ENCODE measurements at places on chromosomes 5 and 9. TPM values are rescaled to one million over a fixed set of nuclear protein-coding genes. Genes with fewer than 3 reads are reported as not detected.

The ADGRV1 gene
- total RNA-seq: not detected

The IL7R gene
- total RNA-seq: 4.2 TPM

The MYOZ3 gene
- total RNA-seq: 0.54 TPM

The SMIM33 gene
- not detected for total RNA-seq

The IL4 gene
- not detected for total RNA-seq

The EPB41L4B gene
- total RNA-seq: 1.8 TPM

The SEMA4D gene
- total RNA-seq: not detected

The SVEP1 gene
- 110 TPM for total RNA-seq

The FGD3 gene
- not detected for total RNA-seq

The ERGIC1 gene
- total RNA-seq: 148 TPM

The DNAI1 gene
- not detected for total RNA-seq

The SLC6A7 gene
- not detected for total RNA-seq

The INSL4 gene
- total RNA-seq: not detected

The PLAC8L1 gene
- total RNA-seq: not detected

The CKMT2 gene
- total RNA-seq: not detected

The CSF1R gene
- not detected for total RNA-seq

The CFAP157 gene
- total RNA-seq: not detected

The NIPSNAP3A gene
- 34.8 TPM for total RNA-seq

The C8G gene
- not detected for total RNA-seq

The CTNND2 gene
- total RNA-seq: not detected

The SLC46A2 gene
- not detected for total RNA-seq
